ENCODE measurements at places on chromosomes 11 and 22.

DNA sequence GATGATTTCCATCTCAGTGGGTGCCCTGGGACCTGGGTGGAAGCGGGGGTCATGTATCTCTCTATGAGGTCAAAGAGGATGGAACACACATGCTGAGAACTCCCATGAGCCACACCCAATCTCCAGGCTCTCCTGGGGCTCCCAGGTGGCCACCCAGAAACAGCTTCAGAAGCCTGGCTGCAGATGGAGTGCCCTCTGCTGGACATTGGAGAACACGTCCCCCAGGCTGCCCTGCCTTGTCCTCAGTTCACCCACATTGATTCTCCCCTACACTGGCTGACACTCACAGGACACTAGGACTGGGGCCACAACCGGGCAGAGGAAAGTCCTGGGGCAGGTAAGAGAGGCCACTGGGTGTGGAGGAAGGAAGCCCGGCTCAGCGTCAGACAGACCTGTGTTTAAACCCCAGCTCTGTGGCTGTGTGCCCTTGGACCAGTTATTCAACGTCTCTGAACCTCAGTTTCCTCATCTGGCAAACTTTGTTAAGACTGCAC is 4.5 kb upstream of the NOL12 start:
- DNase-seq, result peak; percentile 77

DNA sequence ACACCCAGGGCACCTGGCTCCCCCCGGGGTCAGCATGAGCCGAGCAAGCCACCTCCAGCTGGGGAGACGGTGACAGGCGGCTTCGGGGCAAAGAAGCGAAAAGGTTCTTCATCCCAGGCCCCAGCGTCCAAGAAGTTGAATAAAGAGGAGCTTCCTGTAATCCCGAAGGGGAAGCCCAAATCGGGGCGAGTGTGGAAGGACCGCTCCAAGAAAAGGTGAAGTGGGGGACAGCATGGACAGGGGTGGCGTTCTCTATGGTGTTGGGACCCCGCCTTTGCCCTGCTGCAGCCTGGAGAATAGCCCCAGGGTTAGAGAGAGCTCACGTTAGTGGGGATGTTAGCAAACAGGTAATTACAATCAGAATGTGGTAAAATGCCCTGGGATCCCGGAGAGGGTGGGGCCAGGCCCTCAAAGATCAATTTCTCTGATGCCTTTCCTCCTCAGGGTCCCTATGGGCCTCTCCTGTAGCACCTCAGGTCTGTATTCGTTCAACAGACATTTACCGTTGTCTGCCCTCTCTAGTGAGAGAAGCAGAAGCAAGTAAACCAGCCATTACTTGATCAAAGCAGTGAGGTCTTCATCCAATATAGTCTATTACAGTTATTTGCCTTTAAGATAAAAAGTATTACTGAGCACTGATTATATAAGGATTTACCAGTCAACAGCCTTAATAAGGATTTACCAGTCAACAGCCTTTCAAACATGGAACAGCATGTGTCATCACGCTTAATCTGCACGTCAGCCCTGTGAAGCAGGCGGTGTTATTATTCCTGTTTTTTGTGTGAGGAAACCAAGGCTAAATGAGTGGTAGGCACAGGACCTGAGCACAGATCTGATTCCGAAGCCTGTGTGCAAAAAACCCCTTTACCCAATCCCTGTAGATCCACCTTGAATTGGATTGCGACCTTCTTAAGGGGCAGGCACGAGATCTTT is 1.0 kb downstream of the CCDC86 start:
- DNase-seq, result no peak

DNA sequence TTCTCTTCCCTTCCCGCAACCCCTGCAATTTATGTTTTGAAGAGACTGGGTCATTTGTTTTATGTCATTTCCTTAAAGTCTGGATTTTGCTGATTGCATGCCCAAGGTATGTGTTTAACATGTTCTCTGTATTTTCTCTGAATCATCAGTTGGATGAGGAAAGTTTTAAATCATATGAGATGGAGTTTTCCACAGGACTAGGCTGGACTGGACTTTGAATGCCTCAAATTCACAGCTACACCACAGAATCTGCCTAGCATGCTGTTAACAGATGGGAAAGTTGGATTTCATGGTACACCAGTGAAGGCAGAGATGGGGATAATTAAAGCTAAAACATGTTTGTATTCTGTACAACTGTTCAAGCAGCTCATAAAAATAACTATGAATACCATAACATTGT is 62.6 kb downstream of the CWC15 start:
- no peak for DNase-seq

DNA sequence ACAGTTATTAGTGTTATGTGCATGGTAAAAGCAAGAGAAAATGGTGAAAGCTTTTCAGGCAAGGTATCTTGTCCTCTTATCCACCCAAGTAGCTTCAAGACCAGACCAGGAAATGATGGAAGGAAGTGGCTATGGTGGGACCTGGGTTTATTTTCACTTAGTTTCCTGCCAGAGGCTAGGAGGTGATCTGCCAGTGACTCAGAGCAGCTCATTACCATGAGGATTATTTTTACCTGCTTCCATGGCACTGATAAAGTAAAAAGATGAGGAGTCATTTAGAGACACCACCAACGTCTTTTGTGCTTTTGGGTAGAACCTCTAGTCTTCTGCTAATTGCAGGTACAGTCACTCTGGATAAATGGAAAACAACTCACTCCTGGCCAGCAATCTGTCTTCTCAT is 339.9 kb upstream of the KIRREL3 start:
- DNase-seq, result no peak

DNA sequence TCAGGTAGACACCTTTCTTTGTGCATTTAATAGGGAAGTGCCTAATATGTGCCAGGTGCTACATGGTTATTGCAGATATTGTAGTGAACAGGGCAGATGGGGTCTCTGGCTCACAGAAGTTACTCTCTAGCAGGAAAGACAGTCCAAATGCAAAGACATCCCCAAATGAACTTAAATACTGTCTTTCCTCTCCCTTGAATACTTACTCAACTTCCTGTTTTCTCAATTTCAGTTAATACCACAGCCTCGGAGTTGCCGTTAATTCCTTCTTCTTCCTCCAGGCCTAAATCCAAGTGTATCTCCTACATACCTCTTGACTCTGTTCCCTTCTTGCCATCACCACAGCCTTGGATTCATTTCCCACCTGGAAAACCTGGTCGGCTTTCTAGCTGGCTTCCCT is 134.3 kb upstream of the SESN3 start:
- DNase-seq, result no peak

DNA sequence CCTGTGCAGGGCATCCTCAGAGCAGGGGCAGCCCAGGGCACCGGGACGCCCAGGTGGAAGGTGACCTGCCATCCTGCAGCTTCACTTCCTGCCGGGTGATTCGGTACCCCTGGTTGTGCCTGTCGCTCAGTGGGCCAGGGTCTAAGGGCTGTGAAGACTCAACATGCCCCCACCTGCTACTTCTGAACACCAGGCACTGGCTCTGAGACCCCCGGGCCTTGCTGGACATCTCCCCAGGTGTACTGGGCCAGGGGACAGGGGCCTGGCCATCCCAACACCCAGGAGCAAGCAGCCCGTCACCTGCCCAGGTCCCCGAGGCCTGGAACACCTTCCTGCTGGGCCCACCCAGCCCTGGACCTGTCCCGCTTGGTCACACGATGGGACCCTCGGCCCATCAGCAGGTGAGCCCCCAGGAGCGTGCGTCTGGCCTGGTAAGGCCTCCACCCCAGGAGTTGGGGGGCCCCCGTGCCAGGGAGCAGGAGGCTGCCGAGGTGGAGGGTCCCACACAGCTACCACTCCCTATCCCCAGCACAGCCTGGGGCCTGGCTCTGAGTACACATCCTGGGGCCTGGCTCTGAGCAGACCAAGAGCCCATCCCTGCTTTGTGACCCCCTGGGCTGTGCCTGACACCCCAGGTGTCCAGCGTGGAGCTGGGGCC is 3.9 kb upstream of the MUC5B start:
- DNase-seq, result peak; percentile 6

GRCh38 chr22:35349704-35350538 is 31.0 kb upstream of the HMOX1 start:
- no peak for DNase-seq

GRCh38 chr22:20490183-20490940 is 5.2 kb downstream of the KLHL22 start:
- DNase-seq, result no peak

- no peak for DNase-seq
Measured at GRCh38 chr22:18906896-18907295, 776 bp downstream of the DGCR6 start.

Measured in iPS-NIHi11 (cell line).